ENCODE measurements at places on chromosomes 13 and 19.
A peak's percentile ranks its signal among the peaks of the same experiment; 100 is the strongest.

DNA sequence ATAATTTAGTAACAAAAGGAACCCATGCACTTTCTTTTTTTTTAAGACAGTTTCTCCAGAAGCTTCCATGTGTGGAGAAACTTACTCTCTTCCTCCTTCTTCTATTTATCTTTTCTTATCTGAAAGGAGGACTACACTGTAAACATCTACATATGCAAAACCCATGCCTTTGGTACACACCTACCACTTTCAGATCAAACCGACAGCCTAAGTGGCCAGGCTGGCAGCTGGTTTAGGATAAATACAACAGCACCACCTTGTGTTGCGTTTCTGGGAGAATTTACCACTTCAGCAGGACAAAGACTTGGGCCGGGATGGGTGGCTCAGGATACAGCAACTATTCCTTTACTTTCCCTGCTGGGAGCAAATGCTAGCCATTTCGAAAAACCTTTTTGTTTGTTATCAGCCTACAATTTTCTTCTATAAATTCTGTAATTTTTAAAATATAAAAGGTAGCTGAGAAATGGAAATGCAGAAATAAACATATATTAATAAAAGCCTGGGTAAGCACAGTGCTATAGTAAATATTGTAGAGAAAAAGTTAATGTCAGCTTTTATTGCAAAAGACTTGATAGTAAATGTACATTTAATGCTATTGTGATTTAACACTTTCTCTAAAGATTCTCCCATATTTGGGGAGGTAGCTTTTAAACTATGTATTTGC lies 94.0 kb upstream of the RFC3 start:
- peak; percentile 52 for DNase-seq

DNA sequence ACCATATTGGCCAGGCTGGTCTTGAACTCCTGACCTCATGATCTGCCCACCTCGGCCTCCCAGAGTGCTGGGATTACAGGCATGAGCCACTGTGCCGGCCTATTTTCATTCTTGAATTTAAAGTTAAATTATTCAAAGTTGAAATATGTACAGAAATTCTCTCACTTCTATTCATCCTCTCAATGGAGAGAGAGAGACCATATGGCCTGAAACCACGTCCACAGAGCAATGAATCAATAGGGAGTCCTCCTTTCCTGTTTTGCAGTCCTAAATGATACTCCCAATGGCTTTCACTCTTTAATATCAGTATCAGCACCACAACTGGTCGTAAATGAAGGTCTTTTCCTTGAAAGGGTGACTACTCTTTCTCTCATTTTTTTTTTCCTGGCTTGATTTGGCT lies 30.5 kb upstream of the KCTD4 start:
- DNase-seq = no peak

DNA sequence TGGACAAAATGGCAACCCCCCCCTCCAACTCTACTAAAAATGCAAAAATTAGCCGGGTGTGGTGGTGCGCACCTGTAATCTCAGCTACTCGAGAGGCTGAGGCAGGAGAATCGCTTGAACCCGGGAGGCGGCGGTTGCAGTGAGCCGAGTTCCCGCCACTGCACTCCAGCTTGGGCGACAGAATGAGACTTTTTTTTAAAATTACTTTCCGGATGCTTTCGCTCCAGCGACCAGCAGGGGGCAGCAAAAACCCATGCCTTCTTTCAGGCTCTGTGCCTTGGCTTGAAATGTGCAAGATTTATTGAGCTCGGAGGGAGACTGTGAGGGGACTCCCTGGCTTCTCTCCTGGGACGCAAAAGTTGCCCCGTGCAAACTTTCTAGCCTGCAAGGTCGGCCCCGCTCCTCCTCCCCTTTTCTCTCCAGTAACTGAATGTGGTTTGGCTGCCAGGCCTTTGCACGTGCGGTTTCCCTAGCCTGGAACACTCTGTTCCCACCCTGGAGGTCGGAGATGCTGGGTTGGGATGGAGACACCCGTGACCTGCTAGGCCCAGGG lies 61.4 kb upstream of the NFIC start:
- peak; percentile 85 for DNase-seq

- DNase-seq = no peak
Observed at GRCh38 chr19:2058570-2059421, 7.8 kb upstream of the MKNK2 start.

- no peak for DNase-seq
Observed at GRCh38 chr13:87497426-87497825, 173.7 kb upstream of the SLITRK5 start.

DNA sequence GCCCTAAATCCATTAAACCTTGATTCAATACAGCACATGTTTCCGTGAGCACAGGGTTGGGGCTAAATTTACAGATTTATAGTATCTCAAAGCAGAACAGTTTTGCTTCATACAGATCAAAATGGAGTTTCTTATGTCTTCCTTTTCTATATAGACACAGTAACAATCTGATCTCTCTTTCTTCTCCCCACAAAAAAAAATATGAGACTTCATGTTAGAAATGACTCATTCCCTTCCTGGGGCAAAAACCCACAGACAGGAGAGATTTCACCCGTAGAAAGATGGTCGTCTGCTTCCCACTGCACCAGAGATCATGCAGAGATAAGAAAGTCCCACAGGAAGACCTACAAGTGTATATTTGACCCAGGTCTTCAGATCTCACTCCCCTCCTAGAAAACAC lies 7.7 kb upstream of the ZNF611 start:
- DNase-seq = no peak

- DNase-seq = no peak
Observed at GRCh38 chr13:100836711-100837110, 162.1 kb upstream of the TMTC4 start.

DNA sequence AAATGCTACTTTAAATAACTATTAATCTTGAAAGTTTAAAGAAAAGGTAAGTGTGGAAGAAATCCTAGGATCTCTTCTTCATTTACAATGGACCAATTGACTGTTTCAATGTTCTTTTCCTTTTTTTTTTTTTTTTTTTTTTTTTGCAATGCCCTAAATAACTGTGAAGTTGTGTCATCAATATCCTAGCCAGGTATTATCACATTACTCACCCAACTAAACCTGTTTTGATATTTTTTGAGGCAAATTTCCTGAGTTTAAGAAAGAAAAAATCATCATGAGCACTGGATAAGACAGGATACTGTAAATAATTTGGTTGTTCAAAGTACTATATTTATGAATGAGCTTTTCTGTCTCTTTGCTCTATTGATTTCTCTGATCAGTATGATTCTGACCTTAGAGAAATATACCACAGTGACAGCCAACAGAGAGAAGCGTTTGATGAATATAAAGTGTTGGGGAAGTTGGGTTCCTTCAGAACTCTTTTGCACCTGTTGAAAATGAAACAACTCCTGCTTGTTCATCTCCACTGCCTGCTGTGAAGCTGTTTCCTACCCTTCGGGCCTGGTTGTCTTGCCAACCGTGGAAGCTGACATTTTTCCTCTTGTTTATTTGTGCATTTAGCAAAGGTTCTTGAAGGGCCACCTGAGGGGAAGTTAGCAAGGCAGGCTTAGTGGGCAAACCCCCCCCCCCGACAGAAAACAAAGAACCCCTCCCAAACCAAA lies 1220.5 kb upstream of the SLC10A2 start:
- no peak for DNase-seq

DNA sequence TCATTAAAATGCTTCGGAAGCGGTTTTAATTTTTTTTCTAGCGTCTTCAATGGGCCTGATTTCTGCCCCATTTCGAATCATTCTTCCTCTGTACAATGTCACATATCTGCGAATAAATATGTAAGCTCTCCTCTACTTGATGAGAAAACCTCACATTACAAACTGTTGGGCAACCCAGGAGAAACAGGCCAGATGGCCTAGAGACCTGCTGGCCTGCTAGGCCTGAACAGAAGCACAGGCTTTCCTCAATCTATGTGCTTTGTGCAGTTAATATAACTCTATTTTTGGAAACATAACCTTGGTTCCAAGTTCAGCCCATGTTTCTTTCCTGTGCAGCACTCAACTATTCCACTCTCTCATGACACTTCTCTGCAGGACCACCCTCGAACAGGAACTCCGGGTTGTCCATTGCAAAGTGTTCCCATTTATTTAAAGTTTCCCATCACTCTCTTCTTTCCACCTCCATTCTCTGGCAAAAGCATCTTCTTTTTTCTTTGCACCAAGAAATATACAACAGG lies 42.0 kb downstream of the DCLK1 start:
- DNase-seq = no peak

DNA sequence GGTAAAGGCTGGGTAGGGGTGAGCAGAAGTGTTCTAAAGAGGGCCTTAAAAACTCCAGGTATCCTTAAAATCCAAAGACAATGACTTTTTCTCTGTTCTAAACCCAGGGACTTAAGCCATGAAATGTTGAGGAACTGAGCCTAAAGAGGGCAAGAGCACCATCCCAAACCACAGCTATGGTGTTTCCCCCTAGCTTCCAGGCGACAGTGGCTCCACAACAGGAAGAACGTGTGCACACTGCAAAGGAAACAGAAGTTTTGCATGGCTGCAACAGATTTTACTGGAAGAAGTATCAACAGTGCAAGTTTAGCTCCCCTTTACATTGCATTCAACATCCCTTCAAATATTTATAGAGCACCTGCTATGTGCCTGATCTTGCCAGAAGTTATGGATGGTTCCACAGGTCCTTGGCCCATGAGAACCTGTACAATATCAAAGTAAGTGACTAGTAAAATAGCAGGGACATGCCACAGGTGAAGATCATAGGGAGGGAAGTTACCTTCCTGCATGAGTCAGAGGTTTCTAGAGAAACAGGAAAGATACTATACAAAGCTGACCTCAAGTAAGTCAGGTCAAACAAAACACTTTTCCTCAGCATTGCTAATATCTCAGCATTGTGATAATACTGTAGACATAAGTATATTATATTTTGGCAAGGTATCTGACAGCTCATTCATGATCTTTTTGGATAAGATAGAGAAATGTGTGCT lies 8.4 kb upstream of the KCTD12 start:
- no peak for DNase-seq

DNA sequence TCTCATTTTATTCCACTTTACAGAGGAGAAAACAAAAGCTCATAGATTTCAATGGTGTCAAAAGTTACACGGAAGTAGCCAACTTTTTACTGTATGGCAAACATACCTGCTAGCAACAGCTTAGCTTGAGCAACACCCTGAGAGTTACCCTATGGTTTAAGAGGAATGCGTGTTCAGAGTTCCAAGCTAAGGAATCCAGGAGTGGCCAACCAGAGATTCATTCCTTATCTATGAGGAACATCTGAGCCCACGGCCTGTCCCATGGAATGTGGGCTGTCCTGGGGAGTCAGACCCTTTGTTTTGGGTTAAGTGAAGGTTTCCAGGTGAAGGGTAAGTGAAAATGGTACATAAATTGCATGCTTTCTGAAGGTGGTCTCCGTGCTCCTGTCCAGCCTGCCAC lies 67.5 kb downstream of the STARD13 start:
- DNase-seq = no peak

GRCh38 chr13:41182231-41182630 lies 12.1 kb downstream of the KBTBD7 start:
- no peak for DNase-seq

DNA sequence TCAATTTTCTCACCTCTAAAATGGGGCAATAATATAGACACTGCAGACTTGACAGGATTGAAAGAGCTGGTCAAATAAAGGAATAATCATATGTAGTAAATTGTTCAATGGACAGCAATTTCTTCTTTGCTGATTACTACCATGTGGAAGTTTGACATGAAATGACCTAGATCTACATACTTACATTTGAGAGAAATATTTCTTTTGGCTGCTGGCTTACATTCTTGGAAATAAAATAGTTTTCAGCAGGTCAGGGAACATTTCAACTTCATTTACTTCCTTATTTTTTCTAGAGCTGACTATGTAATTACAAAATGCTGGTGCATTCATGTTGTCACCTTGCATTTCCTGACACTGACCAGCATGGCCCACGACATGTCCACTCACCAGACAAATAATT lies 294.6 kb upstream of the MIR17HG start:
- DNase-seq = no peak

DNA sequence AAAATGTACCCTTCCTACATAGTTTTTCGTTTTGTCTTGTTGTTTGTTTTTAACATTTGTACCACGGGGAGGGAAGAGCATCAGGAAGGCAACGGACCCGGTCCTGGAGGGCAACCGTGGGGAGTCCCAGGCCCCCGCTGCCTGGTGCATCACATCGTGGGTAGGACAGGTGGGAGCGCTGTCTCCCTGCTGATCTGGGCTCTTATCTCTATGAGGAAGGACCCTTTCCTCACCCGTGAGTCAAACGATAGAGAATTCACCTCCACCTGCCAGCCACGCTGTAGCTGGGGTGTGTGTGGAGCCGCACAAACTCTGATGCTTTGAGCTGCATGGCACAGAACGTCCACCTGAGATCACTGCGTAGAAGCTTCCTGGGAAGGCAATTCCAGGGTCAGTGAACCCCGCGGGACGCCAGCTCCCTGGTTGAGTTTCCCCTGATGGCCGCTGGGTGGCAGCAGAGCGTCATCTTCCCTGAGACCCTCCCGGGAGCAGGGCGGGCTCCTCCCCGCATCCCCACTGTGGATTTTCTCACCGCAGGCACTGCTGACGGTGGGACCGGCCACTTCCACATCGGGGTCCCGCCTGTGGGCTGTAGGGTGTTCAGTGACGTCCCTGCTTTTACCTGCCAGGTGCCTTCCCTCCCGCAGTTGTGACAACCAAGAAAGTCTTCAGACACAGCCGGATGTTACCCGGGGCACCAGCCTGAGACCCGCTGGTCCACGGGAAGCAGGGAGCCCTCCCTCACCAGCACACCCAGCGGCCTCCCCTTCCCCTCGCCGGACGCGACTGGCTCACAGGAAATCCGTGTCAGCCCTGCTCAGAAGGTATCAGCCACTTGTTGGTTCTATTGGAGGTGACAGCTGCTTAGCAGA lies 54.7 kb downstream of the ZNF787 start:
- peak; percentile 77 for DNase-seq

DNA sequence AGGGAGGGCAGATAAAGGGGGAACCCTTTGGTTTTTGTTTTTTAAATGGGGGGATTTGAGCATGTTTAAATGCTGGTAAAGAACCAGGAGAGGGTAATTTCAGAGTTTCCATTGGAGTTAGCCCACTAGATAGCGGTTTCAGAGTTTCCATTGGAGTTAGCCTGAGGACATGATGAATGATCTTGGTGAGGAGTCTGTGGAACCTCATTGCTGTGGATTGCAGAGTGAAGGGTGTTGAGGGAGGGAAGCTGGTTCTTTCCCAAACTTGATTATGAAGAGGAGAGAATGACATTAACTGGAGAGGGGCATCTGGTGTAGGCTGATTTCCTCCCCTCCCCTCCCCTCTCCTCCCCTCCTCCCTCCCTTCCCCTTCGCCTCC lies 5.0 kb downstream of the WASF3 start:
- DNase-seq = no peak

- no peak for DNase-seq
Observed at GRCh38 chr19:18441804-18442788, 4.2 kb upstream of the ISYNA1 start.
